D341Med (cell line): ENCODE measurements at places on chromosomes 16 and 17.

DNA sequence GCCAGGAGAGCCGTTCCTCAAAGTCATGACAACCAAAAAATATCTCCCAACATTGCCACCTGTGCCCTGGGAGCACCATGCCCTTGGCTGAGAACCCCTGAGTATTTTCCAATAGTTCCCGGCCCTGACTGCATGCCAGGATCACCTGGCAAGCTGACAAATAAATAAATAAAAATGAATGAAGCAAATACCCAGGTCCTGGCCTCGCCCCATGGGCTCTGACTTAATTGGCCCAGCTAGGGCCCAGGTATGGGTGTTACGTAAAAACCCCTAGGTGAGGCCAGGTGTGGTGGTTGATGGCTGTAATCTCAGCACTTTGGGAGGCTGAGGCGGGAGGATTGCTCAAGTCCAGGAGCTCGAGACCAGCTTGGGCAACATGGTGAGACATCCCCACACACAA is 2.7 kb upstream of the C16orf74 start:
- DNase-seq: no peak

- DNase-seq: peak; percentile 38
Observed at GRCh38 chr17:20010099-20010863, 1.1 kb downstream of the SPECC1 start.

- DNase-seq: no peak
Observed at GRCh38 chr17:40073454-40074174, 10.8 kb downstream of the THRA start.

DNA sequence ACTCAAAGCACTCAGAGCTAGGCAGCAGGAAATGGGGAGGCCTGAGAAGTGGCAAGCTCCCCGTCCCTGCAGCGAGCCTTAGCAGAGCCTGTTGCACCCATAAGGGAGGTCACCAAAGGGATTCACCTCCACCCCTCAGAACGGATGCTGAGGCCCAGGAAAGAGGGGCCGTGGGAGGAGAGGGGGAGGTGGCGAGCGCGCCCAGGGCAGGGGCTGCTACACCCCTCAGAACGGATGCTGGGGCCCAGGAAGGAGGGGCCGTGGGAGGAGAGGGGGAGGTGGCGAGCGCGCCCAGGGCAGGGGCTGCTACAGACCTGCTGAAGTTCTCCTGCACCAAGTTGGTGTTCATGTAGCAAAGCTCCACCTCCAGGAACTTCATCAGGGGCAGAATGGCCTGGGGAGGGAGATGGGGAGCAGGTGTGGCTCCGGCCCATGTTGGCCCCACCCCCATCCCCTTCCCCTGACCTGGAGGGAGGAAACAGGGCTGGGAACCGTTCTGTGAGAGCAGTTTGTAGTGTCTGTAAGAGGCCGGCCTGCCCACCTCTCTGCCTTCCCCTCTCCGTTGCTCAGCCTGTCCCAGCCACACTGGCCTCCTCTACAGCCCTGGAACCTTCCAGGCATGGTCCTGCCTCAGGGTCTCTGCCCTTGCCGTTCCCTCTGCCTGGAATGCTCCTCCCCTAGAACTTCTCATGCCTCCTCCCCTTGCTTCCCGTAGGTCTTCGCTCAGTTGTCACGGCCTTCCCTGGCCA is 11.4 kb downstream of the UNC13D start:
- DNase-seq: no peak

DNA sequence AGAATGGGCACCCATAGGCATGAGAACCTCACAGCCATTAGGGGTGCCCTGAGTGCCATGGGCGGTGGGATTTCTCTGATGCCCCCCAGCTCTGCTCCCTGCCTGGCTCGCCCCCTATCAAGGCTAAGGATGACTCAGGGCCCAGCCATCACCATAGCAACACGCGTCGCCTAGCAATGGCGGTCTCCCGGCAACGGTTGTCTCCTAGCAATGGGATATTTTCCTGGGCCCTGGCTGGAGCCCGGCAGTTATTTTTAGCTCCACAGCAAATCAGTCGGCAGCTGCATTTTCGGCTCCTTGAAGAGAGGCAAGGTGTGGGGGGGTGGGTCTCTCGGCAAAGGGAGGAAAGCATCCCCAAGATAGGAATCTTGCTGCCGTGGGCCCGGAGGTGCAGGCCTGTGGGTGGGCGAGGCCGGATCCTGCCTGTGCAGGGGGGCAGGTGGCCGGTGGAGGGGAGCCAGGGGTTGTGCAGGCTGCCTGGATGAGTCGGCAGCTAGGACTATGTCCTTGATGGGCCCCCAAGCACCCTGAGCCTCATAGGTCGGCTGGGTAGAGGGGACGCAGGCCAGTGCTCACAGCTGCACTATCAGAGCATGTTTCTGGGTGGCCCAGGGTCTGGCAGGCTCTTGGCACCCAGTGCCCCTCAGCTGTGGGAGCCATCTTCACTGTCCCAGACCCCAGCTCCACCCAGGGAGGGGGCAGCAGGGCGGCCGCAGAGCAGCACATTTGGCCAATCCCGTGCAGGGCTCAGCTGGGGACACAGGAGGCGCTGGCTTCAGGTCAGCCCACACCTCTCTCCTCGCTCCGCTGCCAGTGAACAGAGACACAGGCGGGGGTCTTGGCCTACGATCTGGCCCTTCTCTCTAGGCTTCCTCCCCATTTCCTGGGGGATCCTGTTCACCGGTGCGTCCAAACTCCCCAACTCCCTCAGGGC is 4.2 kb upstream of the FBXL16 start:
- peak; percentile 76 for DNase-seq

GRCh38 chr16:3587547-3588110 is 10.4 kb upstream of the NLRC3 start:
- DNase-seq: no peak

- no peak for DNase-seq
Observed at GRCh38 chr16:23827057-23827456, 8.7 kb upstream of the PRKCB start.
